Activated effector memory CD4-positive, alpha-beta T cell treated with anti-CD3 and anti-CD28 coated beads, Interleukin-2, amount 50 U/mL, for 16 hours (primary cell): ENCODE measurements at places on chromosomes 4 and X.

DNA sequence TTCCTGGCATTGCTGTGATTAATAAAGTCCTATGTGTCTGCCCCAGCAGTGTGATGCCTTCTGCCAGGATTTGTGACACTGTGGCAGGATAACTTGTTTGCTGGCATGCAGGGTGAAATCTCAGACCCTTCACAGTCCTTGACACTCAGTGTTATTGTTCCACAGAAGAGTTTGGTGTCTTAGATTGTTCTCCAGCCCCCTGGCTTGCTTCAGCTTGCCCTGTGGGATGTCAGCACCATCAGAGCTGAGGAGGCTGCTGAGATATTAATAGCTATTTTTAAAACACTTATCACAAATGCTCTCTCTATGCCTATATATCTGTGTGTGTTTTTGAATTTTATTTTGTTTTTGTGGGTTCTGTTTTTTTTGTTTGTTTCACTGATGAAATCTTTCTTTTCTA lies 136.9 kb downstream of the TSPAN5 start:
- no peak for DNase-seq

- no peak for DNase-seq
Observed at GRCh38 chr4:74098427-74098994, 484 bp downstream of the CXCL2 start.

- no peak for DNase-seq
Observed at GRCh38 chr4:143185253-143186107, 763 bp downstream of the USP38 start.

DNA sequence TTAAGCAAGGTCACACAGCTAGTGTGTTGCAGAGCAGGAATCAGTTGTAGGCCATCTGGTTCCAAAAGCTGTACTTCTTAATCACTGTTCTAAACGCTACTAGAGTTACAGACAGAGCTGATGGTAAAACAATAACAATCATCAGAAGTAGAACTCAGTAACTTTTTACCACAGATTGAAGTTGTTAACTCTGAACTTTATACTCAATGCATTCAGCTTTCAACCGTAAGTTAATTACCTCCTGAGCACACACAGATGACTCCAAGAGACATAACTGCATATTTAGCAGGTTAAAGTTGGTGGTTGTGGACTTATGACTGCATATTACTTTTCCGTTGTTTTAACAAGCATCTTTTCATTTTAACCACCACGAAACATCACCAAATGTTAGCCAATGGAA lies 127.3 kb downstream of the PRSS12 start:
- no peak for DNase-seq

GRCh38 chr4:84366161-84366560 lies 132.9 kb downstream of the NKX6-1 start:
- no peak for DNase-seq

- no peak for DNase-seq
Observed at GRCh38 chrX:19177721-19178120, 55.5 kb upstream of the ADGRG2 start.

- DNase-seq, result no peak
Observed at GRCh38 chrX:123340696-123341095, 156.6 kb downstream of the GRIA3 start.

DNA sequence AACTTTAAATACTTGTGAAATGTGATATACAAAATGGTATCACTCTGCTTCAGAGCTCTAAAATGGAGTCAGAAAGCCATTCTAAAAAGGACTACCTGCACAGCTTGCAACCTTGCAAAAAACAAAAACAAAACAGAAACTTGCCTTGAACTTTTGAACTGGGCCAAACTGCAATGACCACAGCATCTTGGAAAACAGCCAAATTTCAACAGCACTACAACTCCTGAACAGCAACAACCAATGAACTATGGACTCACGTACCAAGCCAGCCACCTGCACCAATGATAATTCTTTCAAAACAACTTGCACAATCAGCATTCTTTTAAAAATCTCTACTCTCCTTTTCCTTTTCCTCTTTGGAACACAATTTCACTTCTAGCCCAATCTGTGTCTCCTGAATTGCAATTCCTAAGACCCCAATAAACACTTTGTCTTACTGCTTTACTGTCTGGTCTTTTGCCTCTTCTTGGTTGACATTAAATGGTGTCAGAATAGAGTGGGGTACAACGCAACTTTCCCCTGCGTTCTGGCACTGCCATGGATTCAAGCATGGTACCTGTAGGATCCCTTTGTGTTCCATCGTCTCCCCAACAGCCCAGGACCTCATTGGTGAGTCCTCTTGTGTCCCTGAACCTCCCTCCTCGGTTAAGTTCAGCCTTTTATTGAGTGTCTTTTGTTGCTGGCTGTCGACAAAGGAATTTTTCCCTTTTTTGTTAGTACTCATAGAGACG lies 35.7 kb upstream of the FMR1 start:
- no peak for DNase-seq

DNA sequence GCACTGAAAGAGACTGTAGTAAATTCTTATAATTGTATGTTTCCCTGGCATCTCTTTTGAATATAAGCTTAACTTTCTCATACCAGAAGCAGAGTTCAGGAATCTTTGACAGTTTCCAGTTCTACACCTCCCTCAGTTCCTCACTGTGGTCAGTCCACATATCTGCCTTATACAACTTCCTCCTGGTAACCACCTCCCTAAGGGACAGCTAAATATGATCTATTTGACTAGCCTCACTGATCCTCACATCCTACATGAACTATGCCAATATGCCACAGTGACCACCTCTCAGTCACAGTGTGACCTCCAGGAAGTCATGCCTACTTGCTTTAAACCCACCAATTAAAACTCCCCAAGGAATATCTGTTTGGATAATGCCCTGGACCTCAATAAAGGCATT lies 51.6 kb upstream of the HDAC8 start:
- no peak for DNase-seq

- DNase-seq, result no peak
Observed at GRCh38 chr4:35970366-35970960, 273.9 kb downstream of the ARAP2 start.

DNA sequence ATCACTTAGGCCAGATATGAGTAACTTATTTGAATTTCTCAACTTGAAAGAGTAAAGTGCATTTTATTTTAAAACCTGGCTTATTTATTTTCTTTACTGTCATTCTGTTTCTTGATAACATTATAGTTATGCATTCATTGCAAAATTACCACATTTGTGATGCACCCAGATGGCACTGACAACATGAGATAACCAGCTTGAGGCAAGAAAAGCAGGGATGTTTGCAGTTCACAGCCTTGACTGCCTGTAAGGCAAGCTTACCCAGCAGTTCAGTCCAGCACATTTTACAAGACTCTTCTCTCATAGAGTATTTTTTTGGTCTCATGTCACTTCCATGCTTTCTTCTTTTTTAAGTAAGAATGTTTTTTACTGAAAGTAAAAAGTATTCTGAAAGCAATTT lies 25.3 kb upstream of the EPGN start:
- no peak for DNase-seq

DNA sequence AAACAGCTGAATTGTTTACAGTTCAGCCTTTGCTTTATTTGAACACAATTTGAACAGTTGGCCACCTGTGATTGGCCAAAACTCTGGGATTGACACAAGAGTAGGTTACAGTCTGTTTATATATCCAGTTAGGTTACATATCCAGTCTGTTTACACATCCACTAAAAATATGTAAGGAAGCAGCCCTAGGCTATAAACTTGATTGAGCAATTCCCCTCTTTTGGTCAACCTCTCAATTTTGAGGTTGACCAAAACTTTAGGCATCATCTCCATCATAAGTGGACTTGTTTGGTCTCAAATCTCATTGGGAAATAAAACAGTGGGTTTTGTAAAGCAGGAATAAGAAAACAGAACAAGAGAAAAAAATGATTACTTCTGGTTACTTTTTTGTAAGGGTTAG lies 190.8 kb downstream of the SPATA18 start:
- DNase-seq, result no peak

DNA sequence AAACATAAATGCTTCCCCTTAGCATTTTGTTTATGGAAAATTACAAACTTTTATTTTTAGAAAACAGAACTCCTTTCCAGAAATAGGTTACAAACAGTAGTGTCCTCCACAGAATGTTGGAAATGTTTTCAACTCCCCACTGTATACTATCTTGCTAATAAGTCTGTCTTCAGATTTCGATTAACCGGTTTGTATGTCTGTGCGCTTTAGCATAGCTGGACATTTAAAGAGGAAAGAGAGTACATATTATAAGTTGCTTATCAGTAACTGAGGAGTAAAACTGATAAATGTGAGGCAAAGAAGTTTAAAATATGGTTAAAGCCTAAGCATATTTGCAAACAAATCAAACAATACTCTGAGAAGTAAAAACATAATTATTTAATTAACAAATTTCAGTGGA lies 3.4 kb downstream of the CXCL8 start:
- DNase-seq, result no peak

- DNase-seq, result no peak
Observed at GRCh38 chrX:110836451-110836850, 40.8 kb upstream of the CHRDL1 start.
